CD8-positive, alpha-beta memory T cell (primary cell): ENCODE measurements at places on chromosomes 6 and 20.

GRCh38 chr6:35919085-35919826, 1.6 kb downstream of the SRPK1 start:
- DNase-seq, result peak; percentile 5

GRCh38 chr20:20018366-20018765, 1.2 kb downstream of the NAA20 start:
- DNase-seq, result no peak

GRCh38 chr6:123529843-123530242, 106.9 kb downstream of the TRDN start:
- DNase-seq, result no peak

- DNase-seq, result no peak
These were observed 96.2 kb upstream of the HMGN3 start for GRCh38 chr6:79330704-79331103.

DNA sequence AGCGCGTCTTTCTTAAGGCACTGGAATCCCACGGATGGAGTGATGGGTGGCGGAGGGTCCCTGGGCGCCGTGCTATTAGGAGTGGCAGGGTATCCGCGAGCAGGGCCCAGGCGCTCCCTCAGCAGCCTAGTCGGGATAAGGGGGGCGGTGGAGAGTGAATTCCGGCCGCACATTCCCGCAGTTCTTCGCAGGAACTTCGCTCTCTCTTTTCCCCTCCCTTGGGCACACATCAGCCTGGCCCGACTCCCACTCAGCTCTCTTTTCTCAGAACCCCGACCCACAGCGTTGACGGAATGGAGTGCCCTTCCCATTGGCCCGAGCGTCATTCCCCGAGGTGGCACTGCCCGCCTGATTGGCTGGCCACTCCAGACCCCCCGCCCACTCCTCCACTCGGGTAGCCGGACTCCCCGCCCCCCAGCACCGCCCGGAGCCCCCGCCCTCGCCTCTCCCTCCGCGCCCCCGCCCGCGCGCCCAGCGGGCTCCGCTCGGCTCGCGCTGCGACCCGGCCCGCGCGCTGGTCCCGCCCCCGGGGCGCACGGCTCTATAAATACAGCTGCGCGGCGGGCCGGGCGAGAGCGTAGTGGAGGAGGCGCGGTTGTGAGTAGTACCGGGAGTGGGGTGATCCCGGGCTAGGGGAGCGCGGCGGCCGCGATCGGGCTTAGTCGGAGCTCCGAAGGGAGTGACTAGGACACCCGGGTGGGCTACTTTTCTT, at the start of gene ID4:
Gene ID4 (plus strand): TSS at position 572 of the 712 bp plus-strand sequence. CDS start 385 bp downstream, outside the sequence.
- DNase-seq, result no peak
